ENCODE measurements at places on chromosomes 11 and 22.

DNA sequence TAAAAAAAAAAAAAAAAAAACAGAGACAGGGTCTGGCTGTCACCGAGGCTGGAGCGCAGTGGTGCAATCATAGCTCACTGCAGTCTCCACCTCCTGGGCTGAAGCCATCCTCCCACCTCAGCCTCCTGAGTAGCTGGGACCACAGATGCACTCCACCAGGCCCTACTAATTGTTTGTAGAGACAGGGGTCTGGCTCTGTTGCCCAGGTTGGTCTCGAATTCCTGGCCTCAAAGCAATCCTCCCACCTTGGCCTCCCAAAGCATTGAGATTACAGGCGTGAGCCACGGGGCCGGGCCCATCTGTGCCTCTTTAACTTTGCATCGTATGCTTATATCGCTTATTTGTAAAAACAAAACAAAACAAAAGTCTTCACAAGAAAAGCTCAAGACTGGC, 3.1 kb downstream of the CPT1A start:
- DNase-seq = no peak

DNA sequence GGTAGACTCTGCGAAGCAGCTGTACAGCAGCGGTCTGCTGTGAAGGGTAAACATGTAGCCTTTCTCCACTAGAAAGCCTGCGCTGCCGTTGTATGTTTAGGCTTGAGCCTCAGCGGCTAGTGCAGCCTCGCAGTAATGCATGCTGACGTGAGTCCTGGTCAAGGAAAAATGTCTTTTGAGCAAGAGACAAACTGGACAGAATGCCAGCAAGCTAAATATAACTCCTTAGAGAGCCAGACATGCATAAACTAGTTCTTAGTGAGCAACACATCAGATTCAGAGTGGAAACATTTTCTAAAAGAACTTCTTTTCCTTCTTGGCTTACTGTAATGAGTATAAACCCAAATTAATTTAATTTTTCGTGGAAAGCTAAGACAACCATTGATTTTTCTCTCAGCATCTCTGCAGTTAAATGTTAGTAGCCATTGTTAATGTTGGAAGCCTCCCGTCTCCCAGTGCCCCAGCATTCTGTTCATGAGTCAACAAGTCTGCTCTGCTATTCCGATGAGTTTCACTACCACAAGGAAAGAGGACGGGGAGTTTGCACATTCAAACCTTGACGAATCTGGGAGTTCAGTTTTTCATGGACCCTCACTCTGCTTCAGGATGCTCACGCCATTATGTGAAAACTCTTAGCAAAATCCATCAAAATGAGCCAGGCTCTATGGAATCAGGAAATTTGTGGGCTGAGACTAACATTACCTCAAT, 51.4 kb downstream of the JAM3 start:
- no peak for DNase-seq

DNA sequence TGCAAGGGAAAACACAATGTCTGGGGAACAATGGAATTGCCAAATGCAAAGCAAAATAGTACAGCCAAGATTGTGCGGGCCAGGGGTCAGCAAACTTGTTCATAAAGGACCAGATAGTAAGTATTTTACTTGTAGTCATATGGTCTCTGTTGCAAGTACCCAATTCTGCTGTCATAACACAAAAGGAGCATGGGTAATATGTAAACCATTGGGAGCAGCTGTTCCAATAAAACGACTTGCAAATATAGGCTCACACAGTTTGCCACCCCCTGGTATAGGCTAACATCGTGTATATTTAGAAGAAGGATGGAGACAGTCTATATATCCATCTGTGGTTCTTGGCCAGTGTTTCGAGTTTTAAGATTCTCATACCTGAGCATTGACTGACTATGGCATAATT, 15.6 kb downstream of the SDHAF2 start:
- DNase-seq = no peak

GRCh38 chr11:13772223-13773046, 104.0 kb downstream of the FAR1 start:
- DNase-seq = peak; percentile 75

- DNase-seq = no peak
These were observed 993.4 kb upstream of the FAT3 start for GRCh38 chr11:91231226-91231625.

DNA sequence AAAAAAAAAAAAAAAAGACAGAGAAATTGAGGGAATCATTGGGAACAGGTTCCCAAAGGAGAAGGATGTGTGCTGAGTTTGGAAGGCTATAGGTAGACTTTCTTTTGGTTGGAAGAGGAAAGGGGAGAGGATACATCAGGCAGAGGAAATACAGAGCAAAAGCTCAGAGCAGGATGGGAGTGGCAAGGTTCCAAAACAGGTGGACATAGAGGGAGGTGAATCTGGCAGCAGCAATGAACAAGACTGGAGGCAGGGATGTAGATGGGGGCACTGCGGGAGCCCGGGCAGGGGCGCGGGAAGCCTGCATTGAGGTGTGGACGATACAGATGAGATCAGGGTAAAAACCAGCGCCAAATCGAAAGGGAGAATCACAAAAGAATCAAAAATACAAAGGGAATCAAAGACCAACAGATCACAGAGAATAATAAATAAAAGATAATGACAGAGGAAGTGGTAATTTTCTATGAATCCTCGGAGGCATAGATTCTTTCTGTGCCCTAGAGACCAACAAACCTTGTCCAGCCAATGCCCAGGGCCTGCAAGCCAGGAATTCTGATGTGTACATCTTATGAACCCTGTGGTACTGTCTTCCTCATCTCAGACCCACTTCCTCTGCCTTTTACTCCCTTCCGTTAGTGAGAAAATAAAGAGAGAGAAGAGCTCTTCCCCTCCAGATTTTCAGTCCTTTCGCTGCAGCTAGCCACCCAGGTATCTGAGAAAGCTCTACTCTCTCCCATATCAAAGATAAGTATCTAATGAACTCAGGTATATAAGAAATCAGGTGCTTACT, 70.3 kb downstream of the SLC1A2 start:
- no peak for DNase-seq

DNA sequence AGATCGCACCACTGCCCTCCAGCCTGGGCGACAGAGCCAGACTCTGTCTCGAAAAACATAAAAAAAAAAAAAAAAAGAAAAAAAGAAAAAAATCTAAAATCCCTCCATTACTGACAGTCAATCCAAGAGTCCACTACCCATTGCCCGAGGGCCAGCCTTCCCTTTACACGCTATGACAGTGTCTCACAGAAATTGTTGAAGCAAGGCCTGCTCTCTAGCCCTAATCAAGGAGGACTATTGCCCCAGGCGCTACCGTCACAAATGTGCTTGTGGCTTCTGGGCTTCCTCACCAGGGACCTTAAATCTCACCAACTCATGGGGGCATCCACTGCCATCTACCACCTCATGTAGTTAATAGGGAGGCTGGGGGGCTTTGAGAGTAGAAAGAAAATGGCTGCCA, 49.9 kb downstream of the UBASH3B start:
- no peak for DNase-seq

DNA sequence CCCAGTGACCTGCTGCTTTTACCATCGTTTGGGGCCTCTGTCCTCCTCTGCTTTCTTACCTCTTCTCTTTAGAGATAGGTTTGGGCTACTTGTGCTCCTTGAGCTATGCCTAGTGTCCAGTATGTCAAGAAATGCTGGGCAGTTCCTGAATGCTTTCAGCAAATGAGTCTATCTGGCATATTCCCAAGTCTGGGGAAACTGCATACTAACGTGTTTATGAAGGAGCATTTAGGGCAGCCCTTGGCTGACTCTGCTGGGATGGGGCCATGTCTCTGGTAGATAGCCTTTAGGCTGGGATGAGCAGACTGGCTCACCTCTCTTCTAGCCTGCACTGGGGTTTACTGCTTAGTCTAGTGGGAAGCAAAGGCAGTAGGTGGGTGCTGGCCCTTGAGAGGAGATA, 43.7 kb upstream of the SUSD2 start:
- DNase-seq = no peak

DNA sequence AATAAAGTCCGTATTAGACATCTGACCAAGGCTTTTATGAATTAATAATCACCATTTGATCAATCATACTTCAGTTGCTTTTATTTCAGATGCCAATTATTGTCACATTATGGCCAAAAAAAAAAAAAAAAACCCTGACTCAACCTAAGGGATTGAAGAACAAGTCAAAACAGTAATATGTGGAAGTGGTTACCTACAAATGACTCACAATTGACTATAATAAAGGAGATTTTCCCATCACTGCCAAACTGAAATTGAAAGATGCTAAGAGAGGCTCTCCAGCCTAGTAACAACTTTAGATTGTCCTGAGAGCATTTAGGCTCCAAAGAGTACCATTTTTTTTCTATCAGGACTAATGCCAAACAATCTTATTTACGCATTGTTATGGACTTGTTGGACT, 35.2 kb downstream of the SOX6 start:
- no peak for DNase-seq

DNA sequence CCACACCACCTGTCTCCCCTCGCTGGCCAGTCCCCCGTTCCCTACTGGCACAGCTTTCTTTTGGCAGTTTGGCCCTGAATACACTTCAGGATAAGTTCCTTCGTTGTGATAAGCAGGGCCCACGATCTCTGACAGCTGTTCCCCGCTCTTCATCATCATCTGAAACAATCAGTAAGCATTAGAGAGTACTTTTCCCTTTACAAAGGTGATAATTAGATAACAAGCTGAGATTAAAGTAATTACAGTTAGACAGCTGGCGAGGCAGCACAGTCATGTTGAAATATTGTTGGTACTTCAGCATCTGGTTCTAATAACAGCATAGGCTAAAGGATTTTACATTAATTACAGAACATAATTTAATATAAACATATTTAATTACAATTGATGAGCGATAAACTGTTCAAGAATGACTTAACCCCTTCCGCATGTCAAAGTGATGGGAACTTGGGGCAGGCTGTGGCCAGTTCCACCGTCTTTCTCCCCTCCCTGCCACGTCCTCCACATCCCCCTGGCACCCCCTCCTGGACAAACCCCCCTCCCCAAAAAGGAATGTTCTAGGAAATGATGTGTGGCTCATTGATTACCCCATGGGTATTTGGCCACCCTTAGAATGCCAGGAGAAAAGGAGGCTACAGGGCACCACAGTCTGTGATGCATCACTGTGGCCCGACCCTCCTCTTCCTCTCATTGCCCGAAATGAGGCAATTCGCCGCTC, 134.9 kb downstream of the RCN1 start:
- no peak for DNase-seq

DNA sequence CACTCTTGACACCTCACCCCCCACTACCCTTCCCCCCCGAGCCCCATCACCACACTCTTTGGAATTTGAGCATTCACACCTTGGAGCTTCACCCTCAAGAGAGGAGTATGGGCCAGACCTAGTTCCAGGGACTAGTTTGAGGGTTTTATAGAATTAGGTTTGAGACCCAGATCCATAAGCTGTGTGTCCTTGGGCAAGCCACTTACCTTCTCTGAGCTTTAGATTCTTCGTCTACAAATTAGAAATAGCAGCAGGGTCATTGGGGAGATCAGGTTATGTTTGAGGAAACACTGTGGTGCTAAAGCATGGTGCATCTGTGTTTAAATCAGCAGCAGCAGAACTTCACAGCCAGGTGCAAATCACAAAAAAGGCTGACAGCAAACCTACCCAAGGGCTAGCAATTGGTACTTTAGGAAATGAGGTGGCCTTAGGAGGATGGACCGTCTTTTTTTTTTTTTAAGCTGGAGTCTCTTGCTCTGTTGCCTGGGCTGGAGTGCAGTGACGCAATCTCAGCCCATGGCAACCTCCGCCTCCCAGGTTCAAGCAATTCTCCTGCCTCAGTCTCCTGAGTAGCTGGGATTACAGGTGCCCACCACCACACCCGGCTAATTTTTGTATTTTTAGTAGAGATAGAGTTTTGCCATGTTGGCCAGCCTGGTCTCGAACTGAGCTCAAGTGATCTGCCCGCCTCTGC, 114.8 kb downstream of the MICAL2 start:
- no peak for DNase-seq

GRCh38 chr22:38504731-38505540, 1.2 kb downstream of the DDX17 start:
- peak; percentile 58 for DNase-seq

GRCh38 chr22:44050766-44051355, 26.8 kb downstream of the PARVB start:
- DNase-seq = no peak

GRCh38 chr11:77442394-77443053, 31.4 kb downstream of the PAK1 start:
- no peak for DNase-seq

GRCh38 chr11:132430429-132431062, 1060.1 kb downstream of the NTM start:
- no peak for DNase-seq

GRCh38 chr11:2701230-2701629, 1.4 kb upstream of the KCNQ1OT1 start:
- DNase-seq = no peak

- DNase-seq = no peak
These were observed 4.1 kb upstream of the USP18 start for GRCh38 chr22:18145676-18146388.

- no peak for DNase-seq
These were observed 46.2 kb upstream of the LMO1 start for GRCh38 chr11:8309862-8310261.

- no peak for DNase-seq
These were observed 47.8 kb downstream of the PPP2R1B start for GRCh38 chr11:111718436-111718835.

- DNase-seq = no peak
These were observed 145.7 kb upstream of the TTC12 start for GRCh38 chr11:113168354-113169342.

GRCh38 chr11:35225946-35226520, 87.1 kb downstream of the CD44 start:
- no peak for DNase-seq

DNA sequence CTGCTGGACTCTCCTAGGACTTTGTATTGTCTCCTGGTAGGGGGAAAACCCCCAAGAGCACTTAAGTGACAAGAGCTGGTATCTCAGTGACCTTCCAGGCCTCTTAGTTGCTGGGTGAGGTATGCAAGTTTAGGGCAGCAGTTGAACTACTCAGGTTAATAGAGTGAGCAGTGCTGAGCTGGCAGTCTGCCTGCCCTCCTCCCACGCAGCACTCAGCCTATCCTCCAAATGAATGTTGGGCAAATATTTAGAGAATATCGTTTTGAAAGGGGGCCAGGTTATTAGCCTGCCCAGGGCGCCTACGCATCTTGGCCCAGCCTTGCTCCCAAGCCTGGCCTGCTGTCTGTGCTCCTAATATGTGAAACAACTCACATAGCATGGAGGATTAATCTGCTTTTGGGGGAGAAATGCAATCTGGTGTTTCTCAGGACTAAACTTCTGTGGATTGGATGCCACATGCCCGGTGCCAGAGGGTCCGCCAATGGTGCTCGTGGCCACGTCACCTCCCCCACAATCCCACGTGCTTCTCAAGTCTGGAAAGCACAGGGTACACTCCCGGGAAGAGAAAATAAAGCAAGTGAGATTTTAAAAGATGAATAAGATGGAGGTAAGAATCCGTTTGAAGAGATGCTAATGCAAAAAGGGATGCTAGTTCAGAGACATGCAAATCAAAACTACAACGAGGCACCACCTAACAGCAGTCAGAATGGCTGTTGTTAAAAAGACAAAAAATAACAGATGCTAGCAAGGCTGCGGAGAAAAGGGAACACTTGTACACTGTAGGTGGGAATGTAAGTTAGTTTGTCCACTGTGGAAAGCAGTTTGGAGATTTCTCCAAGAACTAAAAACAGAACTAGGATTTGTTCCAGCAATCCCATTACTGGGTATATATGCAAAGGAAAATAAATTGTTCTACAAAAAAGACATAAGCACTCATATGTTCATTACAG, 67.7 kb downstream of the SPON1 start:
- DNase-seq = no peak

- DNase-seq = no peak
These were observed 7.1 kb downstream of the TTLL12 start for GRCh38 chr22:43179911-43180195.
